ENCODE measurements at places on chromosomes 4 and X. TPM values are rescaled to one million over a fixed set of nuclear protein-coding genes. Genes with fewer than 3 reads are reported as not detected.

Gene ANXA5
- total RNA-seq: 271 TPM

Gene IL1RAPL1
- 10.9 TPM for total RNA-seq

Gene PSAPL1
- under 0.01 TPM for total RNA-seq

Gene PCDH7
- 14.3 TPM for total RNA-seq

Gene EFHC2
- 2.5 TPM for total RNA-seq

Gene TMPRSS11B
- not detected for total RNA-seq

GRCh38 chr4:119162174-119162573, 26.5 kb downstream of the MYOZ2 start:
- no peaks in the 10 kb centered on the region for H3K4me1 ChIP-seq
- H3K27ac ChIP-seq: no peak overlapping the region
- no peak overlapping the region for H3K4me3 ChIP-seq
- H3K36me3 ChIP-seq: no peaks in the 10 kb centered on the region

DNA sequence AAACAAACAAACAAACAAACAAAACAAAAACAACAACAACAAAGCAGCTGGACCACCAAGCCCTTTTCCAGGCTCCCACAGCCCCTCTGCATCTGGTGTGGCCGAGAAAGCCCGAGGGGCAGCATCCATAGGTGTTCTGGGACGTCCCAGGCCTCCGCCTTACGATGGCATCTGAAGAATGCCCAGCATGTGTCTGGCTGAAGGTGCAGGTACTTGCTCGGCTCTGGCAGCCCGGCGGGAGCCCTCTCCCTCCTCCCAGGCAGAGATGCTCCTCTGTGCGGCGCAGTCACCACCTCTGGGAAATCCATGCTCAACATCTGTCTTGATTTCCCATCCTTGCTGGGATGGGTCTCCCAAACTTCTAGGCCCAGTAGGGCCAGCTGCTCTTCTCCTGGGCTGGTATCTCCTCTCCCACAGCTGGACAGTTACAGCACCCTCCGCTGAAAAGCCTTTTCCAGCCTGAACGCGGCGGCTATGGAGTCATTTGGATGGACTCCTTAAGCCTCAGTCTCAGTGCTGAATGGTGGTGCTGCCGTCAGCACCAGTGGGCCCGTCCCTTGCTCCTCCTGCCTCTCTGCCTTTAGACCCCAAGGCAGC, 4.3 kb downstream of the PSAPL1 start:
- no peak for DNase-seq
- no peak overlapping the region for H3K4me3 ChIP-seq
- no peaks in the 10 kb centered on the region for H3K4me1 ChIP-seq
- no peaks in the 10 kb centered on the region for H3K27me3 ChIP-seq
- H3K27ac ChIP-seq: no peak overlapping the region

DNA sequence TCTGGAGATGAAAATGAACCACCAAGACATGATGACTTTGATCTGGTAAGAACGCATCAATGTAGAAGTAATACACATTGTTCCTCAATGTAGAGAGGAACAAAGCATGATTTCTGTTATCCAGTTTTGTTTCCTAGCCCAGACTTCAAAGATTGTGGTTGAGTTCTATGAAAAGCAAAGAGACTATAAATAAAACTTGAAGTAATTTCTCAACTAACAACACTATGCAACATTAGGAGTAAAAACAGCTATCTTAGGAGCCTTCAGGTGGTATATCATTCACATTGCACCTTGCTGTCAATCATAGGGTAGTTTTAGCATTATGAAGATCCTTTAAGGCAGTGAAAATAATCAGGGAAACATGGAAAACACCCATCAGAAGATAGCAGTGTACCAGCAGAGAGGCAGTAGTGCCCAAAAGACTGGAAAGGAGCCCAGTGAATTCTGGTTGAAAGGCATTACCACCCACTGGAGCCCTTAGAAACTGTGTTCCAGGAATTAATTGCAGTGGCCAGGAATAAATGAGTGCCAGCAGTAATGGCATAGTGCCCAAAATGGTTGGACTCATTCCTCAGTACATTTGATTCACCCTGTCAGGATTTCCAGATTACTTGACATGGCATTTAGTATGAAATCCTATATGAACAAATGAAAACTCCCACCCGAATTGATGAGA, 300.7 kb upstream of the CXXC4 start:
- H3K36me3 ChIP-seq: no peaks in the 10 kb centered on the region
- H3K4me3 ChIP-seq: no peak overlapping the region
- H3K27ac ChIP-seq: no peak overlapping the region

DNA sequence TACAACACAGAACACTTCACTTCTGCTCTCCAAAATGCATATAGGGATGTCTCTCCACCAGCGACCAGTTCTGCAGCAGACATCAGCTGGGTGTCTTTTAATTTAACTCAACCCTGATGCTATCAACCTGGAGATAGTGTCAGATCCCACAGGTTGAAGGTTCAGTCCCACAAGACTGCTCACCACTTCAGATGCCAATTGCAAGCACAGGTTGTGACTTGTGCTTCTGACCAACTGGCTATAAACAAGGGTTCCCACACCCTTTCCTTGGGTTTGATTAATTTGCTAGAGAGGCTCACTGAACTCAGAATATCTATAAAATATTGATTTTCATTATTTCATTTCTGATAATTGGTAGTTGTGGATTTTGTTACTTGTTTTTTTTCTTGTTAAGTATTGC, 177.4 kb upstream of the HS3ST1 start:
- no peaks in the 10 kb centered on the region for H3K36me3 ChIP-seq
- no peak overlapping the region for H3K27ac ChIP-seq
- DNase-seq: no peak
- no peaks in the 10 kb centered on the region for H3K4me1 ChIP-seq
- no peak overlapping the region for H3K4me3 ChIP-seq

GRCh38 chr4:33536898-33537297, 2707.4 kb downstream of the ARAP2 start:
- no peaks in the 10 kb centered on the region for H3K4me1 ChIP-seq
- DNase-seq: no peak
- H3K36me3 ChIP-seq: no peaks in the 10 kb centered on the region

GRCh38 chrX:122863067-122863466, 321.0 kb upstream of the GRIA3 start:
- no peaks in the 10 kb centered on the region for H3K27me3 ChIP-seq
- H3K36me3 ChIP-seq: no peaks in the 10 kb centered on the region
- no peak overlapping the region for H3K27ac ChIP-seq

DNA sequence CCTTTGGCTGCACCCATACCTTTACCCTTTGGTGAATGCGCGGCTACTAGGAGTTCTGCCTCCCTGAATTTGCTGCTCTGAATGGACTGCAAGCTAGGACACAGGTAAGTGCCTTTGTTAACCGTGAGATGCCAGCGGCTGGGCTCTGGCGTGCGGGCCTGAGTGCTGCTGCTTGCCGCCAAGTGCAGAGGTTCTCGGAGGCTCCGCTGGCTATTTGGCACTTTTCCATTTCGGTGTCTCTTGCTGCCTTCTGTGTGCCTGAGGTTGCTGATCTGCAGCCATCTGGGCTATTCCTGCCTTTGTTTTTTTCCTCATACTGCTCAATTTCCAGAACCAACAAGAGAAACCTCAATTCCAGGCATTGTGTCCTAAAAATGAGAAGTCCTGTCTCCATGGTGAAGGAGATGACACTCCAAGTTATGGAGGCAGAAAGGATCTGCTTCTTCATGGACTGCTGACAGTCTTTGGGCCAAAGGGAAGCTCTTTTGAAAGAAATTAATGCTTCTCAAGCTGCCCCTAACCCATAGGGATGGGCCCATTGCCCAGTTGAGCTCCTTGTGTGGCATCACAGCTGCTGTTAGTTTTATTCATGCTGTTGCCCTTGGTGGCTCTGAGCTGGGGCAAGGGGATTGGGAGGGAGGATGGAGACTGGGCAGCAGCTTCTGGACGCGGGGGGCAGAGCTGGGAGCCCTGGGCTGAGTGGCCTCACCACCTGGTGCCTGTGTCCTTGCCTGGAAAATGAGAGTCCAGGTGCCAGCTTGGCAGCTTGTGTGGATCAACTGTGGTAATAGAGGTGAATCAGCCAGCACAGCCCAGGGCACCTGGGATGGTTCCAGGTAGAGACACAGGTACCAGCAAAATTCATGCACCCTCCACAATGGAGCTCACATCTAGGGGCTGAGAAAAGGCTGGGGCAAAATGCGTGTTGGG, 3.8 kb upstream of the TBC1D14 start:
- H3K4me3 ChIP-seq: no peak overlapping the region
- no peak overlapping the region for H3K27ac ChIP-seq
- H3K27me3 ChIP-seq: no peaks in the 10 kb centered on the region

- H3K4me3 ChIP-seq: no peak overlapping the region
- no peak overlapping the region for H3K27ac ChIP-seq
- H3K36me3 ChIP-seq: no peaks in the 10 kb centered on the region
- no peaks in the 10 kb centered on the region for H3K4me1 ChIP-seq
These were observed 43.5 kb downstream of the CLOCK start for GRCh38 chr4:55503169-55503568.

DNA sequence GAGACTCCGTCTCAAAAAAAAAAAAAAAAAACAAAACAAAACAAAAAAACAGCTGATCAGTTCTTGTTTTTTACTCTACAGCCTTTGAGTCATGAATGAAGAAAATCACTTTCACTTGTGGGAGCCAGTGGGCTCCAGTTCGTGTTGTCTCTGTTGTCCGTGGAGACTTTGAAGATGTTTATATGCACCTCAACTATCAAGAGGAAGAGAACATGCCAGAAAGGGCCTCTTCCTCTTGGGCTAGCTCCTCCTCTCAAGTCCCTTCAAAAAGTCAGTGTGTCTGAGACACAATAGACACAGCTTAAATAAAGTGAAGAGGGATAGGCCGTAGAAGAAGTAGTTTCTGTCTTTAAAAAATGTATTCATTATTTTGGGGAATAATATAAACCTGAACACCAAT, 182.7 kb downstream of the KDR start:
- H3K4me3 ChIP-seq: no peak overlapping the region
- no peak for DNase-seq
- H3K4me1 ChIP-seq: no peaks in the 10 kb centered on the region
- no peaks in the 10 kb centered on the region for H3K27me3 ChIP-seq
- H3K27ac ChIP-seq: no peak overlapping the region

DNA sequence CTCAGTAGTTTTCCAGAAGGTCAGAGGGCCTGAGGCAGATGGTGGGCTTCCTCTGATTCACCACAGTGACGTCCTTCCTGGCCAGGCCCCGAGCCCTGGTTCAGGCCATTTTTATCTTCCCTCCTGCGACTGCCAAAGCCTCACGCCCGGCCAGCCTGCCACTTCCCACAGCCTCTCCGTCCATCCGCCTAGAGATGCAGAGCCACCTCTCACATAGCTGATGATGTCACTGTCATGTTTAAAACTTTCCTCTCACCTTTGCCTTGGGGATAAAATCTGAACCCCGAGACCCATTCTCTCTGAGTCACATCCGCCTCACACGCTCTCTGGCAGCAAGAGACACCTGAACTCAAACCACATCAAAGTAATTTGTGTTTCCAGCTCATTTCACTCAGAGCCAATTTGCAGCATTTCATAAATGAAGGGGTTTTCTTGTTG, 175.3 kb downstream of the QDPR start:
- H3K4me1 ChIP-seq: no peaks in the 10 kb centered on the region
- H3K36me3 ChIP-seq: no peaks in the 10 kb centered on the region
- no peak overlapping the region for H3K4me3 ChIP-seq
- H3K27ac ChIP-seq: no peak overlapping the region
- DNase-seq: no peak

DNA sequence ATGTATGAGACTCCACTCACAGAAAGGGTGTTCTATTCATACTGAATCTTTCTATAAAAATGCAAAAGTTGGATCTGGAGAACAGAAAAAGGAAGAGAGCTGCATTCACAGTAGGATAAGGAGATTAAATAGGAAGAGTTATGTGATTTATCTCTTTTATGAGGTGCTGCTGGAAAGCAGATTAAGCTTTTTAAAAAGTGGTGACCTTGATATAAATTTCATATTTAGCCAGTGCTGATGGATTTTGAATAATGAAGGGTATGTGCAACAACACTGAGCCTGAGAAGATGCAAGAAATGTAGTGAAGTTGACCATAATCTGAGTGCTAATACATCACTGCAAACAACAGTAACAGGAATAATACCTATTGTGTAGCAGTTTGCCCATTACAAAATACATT, 795.6 kb downstream of the IL1RAPL1 start:
- no peak overlapping the region for H3K4me3 ChIP-seq
- no peaks in the 10 kb centered on the region for H3K4me1 ChIP-seq
- H3K36me3 ChIP-seq: no peaks in the 10 kb centered on the region
- no peak for DNase-seq
- no peak overlapping the region for H3K27ac ChIP-seq
- H3K27me3 ChIP-seq: no peaks in the 10 kb centered on the region

DNA sequence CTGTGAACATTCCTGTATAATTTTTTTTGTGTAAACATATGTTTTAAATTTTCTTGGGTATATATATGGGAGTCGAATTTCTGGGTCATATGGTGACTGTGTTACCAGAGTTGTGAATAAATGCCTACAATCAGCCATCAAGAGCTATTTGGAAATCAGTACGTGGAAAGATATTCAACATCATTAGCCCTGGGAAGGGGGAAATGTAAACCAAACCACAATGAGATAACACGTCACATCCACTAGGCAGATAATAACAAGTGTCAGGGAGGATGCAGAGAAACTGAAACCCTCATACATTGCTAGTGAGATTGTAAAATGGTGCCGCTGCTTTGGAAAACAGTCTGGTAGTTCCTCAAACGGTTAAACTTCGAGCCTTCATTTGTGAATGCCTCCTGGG, 43.9 kb downstream of the LUZP4 start:
- peaks cover 23% of the 10 kb centered on the region for H3K27me3 ChIP-seq
- H3K4me1 ChIP-seq: no peaks in the 10 kb centered on the region
- H3K36me3 ChIP-seq: no peaks in the 10 kb centered on the region

- H3K27me3 ChIP-seq: no peaks in the 10 kb centered on the region
- no peak overlapping the region for H3K4me3 ChIP-seq
- H3K36me3 ChIP-seq: no peaks in the 10 kb centered on the region
- no peak for DNase-seq
- H3K4me1 ChIP-seq: peaks cover 26% of the 10 kb centered on the region
These were observed 245.2 kb upstream of the TET2 start for GRCh38 chr4:104901438-104901837.

GRCh38 chr4:37601531-37601930, 84.6 kb downstream of the RELL1 start:
- no peaks in the 10 kb centered on the region for H3K27me3 ChIP-seq
- DNase-seq: no peak
- no peaks in the 10 kb centered on the region for H3K36me3 ChIP-seq
- H3K27ac ChIP-seq: no peak overlapping the region
- no peak overlapping the region for H3K4me3 ChIP-seq
- peaks cover 17% of the 10 kb centered on the region for H3K4me1 ChIP-seq

GRCh38 chrX:51459125-51459524, 37.3 kb downstream of the NUDT11 start:
- H3K4me3 ChIP-seq: no peak overlapping the region
- no peaks in the 10 kb centered on the region for H3K4me1 ChIP-seq
- no peak overlapping the region for H3K27ac ChIP-seq
- H3K27me3 ChIP-seq: no peaks in the 10 kb centered on the region
- DNase-seq: no peak
- no peaks in the 10 kb centered on the region for H3K36me3 ChIP-seq

DNA sequence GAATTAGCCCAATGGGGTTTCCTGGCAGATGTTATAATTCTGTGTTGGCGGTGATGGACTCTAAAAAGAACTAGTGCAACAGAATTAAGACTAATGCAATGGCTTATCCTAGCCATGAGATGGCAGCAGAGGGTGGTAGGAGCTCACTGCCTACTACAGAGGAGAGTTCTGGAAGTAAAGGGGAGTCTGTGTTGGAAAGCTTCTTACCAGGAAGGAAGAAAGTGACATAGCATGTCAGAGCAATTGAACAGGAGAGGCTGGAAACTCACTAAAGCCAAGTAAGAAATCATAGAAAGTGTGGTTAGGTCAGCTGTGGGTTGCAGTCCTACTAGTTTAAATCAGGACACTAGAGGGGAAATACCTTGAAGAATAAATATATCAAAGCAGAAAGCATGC, 6.3 kb upstream of the TRPC5OS start:
- no peak overlapping the region for H3K27ac ChIP-seq
- no peak overlapping the region for H3K4me3 ChIP-seq
- no peaks in the 10 kb centered on the region for H3K4me1 ChIP-seq
